ENCODE measurements at places on chromosomes 11 and 22.

DNA sequence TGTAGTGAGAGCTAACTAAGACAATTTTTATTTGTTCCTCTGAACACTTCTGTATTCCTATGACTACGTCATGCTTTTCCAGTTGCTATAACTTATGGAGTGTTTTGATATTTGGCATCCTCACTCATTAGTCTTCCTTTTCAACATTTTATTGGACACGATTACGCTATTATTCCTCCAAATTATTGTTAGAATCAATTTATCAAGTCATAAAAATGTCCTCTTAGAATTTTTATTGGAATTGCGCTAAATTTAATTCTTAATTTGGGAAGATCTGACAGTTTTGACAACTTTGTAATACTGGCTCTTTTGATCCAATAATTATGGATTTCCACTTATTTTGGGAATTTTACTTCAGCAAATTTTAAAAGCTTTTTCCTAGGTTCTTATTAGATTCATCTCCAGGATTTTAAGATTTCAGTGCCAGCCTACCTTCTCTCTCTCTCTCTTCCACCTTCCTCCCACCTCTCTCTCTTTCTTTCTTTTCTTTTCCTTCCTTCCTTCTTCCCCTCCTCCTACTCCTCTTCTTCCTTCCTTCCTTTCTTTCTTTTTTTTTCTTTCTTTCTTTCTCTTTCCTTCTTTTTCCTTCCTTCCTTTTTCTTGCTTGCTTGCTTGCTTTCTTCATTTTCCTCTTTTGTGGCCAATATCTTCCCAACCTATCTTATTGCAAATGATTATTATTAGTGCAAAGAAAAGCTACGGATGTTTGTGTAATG, 50.8 kb downstream of the TST start:
- DNase-seq = no peak

- DNase-seq = no peak
Observed at GRCh38 chr11:126857860-126858808, 142.4 kb downstream of the KIRREL3 start.

DNA sequence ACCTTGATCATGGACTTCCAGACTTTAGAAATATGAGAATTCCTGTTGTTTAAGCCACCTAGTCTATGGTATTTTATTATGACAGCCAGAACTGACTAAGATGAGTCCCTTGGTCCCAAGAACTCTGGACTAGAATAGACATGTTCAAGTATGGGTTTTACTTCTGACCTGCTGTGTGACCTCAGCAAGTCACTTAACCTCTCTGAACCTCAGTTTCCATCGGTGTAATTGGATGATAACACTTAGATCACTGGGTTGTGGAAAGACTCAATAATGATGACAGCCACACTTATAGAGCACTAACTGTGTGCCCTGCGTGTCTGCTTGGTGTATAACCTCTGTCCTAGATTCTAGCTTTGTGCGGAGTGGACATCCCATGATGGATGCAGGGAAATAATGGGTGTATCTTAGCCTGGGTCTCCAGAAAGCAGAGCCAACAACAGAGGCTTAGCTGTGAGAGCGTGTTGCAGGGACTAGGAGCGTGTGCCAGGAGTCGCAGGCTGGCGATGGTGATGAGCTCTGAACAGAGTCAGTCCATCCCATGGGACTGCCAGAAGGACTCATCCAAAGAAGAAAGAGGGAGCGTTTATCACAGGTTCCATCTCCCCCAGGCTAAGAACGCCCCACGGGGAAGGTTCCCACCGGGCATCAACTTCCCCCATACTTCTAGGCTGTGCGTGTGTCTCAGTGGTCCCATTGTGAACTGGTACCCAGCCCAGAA, 93.2 kb upstream of the TP53I11 start:
- DNase-seq = no peak

GRCh38 chr11:132858223-132858622, 674.1 kb downstream of the OPCML start:
- DNase-seq = no peak

GRCh38 chr11:113021111-113021510, 59.9 kb downstream of the NCAM1 start:
- no peak for DNase-seq

- DNase-seq = peak; percentile 90
Observed at GRCh38 chr11:75384438-75385080, 14.8 kb upstream of the RPS3 start.

- DNase-seq = no peak
Observed at GRCh38 chr11:118625036-118625690, 17.7 kb downstream of the PHLDB1 start.

GRCh38 chr11:132579634-132580327, 952.5 kb downstream of the OPCML start:
- no peak for DNase-seq

DNA sequence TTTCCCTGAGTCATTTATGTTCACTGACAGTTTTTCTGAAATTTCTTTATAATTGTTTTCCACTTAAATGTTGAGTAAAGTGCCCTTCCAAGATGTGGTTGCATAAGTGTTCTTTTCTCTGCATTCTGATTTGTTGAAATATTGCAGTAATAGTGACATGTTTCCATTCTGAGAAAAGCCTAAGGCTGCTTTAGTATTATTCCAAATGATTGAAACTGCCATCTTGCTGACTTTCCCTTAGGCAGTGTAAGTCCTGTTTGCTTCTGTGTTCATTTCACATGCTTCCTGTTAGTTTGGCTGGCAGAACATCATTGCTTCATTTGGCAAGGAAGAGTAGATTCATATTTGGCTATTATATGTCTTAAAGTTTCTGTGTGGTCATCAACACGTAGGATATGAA, 146.5 kb downstream of the ELP4 start:
- no peak for DNase-seq

- no peak for DNase-seq
Observed at GRCh38 chr11:33128739-33129138, 32.5 kb downstream of the CSTF3 start.

- peak; percentile 78 for DNase-seq
Observed at GRCh38 chr11:110463153-110463552, 33.4 kb downstream of the FDX1 start.

GRCh38 chr22:28981818-28982499, 79.7 kb downstream of the C22orf31 start:
- no peak for DNase-seq

- no peak for DNase-seq
Observed at GRCh38 chr11:45324459-45324858, 38.3 kb upstream of the SYT13 start.

DNA sequence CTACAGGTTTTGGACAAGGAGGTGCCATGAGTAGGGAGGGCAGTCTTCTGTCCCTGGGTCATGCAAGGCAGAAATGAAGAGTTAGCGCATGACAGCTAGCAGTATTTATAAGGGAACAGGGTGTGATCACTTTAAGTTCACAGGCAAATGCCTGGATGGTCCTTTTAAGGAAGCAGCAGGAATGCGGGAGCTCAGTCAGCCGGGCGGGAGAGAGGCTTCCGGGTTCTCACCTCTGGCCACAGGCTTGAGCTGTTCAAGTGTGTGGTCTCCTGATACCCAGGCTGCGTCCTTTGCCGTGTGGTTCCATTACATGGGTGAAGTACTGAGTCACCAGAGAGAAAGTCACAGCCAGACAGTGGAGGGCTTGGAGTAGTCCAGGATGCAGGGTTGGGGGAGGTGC, 105.4 kb downstream of the BCR start:
- no peak for DNase-seq

DNA sequence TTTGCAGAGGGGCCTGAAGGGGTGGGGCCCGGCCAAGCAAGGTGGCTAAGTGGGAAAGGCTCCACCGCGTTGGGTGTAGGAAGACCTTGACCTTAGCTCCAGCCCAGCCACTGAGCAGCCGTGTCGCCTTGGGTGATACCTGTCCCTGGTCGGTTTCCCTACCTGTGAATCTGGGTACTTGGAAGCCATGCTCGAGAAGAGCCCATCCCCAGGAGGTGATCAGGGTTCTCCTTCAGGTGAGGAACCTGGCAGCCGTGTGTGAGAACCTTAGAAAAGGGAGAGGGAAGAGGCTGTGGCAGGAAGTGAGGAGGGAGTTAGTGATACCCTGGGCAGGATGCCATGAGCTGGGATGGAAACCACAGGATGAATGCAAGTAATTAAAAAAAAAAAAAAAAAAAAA, 21.6 kb downstream of the PPARA start:
- no peak for DNase-seq

GRCh38 chr11:100823360-100823759, 136.3 kb downstream of the ARHGAP42 start:
- DNase-seq = no peak

DNA sequence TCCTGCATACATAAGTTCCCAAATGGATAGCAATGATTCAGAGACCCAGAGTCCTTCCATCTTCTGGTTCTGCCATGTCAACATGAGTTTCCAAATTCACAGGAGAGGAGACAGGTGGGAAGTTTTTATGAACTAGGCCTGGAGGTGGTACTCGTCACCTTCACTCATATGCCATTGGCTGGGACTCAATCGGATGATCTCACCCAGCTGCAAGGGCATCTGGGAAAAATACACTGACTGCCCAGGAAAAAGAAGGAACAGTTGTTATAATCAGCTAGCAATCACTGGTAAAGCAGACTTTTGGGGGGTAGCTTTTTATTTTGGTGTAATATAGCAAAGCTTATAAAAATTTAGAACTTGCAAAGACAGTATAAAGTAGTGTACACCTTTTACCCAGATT, 83.9 kb downstream of the OTOG start:
- no peak for DNase-seq

DNA sequence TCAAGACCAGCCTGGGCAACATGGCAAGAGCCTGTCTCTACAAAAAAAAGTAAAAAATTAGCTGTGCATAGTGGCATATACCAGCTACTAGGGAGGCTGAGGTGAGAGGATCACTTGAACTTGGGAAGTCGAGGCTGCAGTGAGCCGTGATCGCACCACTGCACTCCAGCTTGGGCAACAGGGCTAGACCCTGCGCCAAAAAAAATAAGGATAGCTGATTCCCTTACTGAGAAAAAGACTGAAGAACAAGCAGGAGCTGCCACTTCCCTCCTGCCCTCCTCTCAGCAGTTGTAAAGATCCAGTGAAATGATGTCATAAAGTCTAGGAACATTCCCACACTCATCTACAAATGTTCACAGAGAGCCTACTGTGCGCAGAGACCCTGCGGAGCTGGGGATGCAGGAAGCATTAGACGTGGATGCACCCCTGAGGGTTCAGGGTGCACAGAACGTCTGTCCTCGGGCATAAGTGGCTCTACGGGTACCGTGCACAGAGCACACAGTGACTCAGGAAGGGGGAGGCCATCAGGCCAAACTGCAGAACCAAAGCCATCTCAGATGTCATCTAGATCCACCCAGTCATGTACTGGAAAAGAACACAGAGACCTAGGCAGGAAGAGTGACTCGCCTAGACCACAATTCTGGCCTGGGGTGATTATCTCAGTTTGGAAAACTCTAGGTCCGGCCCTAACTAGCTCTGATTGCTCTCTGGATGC, 11.7 kb downstream of the SEC14L2 start:
- no peak for DNase-seq

- DNase-seq = no peak
Observed at GRCh38 chr11:39174196-39174595, 2285.3 kb downstream of the LRRC4C start.

GRCh38 chr11:70087446-70088167, 9.5 kb downstream of the ANO1 start:
- no peak for DNase-seq

DNA sequence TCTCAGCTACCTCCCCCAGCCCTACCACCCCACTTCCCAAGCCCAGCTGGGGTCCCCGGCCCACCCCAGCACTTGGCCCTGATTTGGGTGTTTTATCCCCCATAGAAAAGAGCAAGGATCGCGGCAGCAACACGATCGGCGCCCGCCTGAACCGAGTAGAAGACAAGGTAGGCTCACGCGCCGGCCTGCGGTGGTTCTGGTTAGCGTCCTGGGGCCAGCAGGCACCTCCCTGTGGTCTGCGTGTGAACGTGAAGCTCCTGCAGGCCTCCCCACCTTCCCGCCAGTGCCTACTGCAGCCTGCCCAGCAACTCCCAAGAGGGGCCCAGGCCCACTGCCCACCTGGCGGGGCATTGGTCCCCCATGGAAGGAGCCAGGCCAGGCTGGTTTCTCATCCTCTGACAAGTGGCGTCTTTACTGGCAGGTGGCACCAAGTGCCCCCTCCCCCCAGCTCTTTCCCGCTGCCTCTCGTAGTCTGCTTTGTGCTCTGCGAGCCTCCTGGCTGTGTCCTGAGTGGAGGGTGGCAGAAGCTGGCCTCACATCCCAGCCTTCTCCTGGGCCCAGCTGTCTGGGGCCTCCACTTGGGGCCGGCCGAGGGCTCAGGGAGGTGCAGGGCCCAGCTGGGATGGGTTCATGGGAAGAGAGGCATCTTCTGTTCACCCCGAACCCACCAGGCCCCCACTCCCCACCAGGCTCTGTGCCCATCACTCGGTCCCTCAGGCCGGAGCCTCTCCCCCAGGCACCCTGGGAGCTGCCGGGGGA, 78.3 kb upstream of the KCNQ1OT1 start:
- peak; percentile 64 for DNase-seq

DNA sequence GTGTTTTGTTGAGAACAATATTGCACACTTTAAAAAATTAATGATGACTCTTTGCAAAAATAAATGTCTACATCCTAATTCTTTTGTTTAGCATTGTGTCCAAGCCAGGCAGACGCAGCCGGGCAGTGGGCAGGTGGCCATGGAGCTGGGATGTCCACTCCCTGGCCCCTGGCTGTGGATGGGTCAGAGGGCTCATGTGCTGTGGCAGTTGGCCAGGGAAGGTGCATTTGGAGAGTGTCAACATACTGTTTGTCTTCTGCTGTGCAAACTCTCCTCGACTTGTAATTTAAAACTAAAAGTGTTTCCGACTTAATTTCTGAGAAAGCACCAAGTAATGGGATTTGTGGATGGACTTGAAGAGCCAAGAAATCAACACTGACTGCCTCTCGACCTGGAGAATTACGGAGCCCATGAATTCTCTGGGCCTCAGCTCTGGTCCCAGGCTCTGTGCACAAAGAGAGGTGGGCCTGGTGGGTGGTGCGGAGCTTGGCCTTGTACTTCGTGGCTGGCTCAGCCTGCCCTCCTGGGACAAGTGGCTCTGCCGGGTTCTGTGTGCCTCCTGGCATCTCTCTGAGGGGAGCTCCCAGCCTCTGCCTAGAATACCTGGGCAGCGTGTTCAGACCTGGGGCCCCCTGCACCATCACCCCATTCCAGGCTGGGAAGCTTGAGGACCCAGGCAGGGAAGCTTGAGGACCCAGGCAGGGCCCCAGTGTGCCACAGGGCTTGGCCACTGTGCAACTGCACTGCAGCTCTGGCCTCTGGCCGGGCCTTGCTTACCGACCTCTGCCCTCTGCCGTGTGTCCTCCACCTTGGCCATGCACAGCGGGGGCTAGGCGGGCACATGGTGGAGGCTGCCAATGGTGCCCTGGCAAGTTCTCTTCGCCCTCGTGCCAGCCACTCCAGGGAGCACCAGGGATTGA, 46.4 kb downstream of the RTN4R start:
- DNase-seq = no peak

- DNase-seq = no peak
Observed at GRCh38 chr22:49914256-49914655, 4.0 kb downstream of the ALG12 start.

GRCh38 chr11:121086866-121087265, 14.2 kb upstream of the TECTA start:
- DNase-seq = no peak

GRCh38 chr22:42820045-42820763, 36.9 kb downstream of the ARFGAP3 start:
- DNase-seq = no peak

All from erythroblast (primary cell).